ENCODE measurements at places on chromosomes 13 and 19.

- no peak for DNase-seq
Measured at GRCh38 chr19:28785971-28786370, 427.0 kb downstream of the UQCRFS1 start.

GRCh38 chr13:69291292-69291906 lies 816.2 kb upstream of the ATXN8OS start:
- DNase-seq = no peak

- no peak for DNase-seq
Measured at GRCh38 chr19:18029617-18030338, 21.8 kb downstream of the ARRDC2 start.

DNA sequence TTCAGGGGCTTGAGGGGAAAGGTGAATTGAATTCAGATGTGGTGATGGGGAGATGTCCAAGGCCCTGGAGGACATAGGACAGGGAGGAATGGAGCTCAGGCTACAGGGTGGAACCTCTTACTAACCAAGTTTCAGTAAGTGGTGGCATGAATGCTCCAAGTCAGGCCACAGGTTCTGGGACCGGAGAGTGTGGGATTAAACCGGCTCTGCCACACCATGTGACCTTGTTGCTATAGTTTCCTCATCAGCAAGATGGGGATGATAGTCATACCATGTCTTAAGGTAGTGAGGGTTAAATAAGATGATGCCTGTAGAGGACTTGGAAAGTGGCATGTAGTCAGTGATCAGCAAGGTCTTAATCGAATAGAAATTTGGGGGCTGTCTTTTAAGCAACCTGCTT lies 16.3 kb downstream of the GPR183 start:
- no peak for DNase-seq

DNA sequence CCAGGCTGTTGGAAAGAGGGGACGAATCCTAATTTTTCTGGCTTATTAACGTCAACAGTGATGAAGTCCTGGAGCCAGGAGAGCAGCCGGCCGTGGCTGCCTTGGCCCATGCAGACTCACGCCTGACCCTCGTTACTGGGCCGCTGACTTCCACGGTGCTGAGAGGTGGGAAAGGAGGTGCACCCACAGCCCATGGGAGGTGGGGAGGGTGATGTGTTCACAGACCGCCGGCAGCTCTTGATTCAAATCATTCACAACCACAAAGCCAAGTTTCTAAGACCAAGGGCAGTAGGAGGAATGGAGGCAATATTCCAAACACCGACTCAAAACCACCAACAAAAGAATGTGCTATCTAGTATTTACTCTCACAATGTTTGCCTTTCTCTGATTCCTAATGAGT lies 24.3 kb downstream of the COL4A2 start:
- DNase-seq = no peak

DNA sequence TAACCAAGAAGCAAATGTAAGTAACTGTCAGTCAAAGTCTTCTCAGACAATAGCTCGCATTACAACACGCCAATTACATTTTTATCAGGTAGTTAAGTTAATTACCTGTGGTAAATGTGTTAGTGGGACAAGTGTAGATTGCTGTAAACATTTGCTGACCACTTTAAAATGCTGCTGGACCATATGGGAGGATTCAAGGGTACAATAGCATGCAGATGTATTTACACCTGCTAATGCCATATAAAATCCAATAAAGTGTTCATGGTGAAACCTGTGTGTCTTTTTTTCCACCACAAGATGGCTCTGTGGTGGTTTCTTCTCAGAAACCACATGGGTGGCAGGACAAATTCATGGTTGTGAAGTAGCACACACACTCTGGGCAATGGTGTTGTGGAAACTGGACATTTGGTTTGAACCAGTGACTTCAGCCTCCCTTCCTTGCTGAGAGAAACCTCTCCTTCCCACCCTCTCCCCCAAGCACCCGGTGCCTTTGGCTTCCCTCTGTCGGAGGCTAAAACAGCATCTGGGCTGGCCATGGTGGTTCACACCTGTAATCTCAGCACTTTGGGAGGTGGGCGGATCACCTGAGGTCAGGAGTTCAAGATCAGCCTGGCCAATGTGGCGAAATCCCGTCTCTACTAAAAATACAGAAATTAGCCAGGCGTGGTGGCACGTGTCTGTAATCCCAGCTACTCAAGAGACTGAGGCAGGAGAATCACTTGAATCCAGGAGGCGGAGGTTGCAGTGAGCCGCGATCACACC lies 18.1 kb upstream of the GTF3A start:
- no peak for DNase-seq

- no peak for DNase-seq
Measured at GRCh38 chr13:46170687-46171086, 11.3 kb downstream of the LCP1 start.

DNA sequence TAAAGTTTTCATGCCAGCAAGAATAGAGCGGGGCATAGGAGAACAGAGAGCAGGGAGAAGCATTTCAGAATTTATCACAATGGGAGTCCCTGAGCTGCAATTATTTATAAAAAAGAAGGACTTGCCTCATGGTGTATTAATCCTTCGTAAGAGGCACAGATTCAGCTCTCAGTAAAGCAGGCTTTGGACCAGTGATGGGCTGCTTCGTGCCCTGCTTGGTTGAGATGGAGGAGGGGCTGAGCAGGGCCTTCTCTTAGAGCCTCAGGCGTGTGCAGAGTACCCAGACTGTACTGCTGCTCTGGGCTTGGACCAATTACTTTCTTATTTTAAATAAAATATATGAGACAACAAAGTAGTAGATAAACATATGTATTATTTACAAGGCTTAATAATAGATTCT lies 265.7 kb upstream of the SLC10A2 start:
- DNase-seq = no peak

DNA sequence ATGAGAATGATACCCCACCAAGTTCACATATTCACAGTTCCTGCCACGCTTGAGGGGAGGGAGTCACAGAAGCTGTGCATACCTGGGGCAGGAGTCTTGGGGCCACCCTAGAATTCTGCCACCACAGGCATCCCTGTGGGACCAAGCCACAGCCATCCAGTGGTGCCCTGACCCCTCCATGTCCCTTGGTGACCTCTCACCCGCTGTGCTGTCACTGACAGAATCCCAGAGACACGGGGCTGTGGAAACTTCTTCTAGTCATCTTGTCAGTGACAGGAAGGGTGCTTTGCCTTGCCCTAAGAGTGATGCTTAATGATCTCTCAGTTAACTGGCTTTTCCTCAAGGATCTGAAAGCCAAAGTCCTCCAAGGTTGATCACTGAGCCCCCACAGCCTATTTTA lies 58.4 kb upstream of the UQCRFS1 start:
- DNase-seq = no peak

- no peak for DNase-seq
Measured at GRCh38 chr13:97978651-97979050, 25.2 kb downstream of the IPO5 start.

- DNase-seq = no peak
Measured at GRCh38 chr13:42218576-42218975, 53.4 kb upstream of the AKAP11 start.

DNA sequence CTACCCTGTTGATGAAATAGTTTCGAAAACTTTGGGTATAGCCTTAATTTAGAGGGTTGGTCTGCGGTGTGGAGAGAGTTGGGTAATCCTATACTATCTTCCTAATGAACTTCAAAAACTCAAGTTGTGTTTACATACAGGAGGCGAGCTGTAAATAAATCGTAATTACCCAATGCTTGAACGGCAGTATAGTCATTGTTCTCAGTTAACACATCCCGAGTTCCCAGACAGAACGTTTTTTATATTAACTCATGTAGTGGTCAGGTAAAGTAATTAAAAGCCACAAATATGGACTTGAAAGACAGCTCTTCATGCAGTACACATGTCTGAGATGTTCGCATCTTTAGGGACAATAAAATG lies 1.5 kb downstream of the PDS5B start:
- DNase-seq = no peak

GRCh38 chr13:31435536-31435935 lies 235.8 kb downstream of the B3GLCT start:
- no peak for DNase-seq

DNA sequence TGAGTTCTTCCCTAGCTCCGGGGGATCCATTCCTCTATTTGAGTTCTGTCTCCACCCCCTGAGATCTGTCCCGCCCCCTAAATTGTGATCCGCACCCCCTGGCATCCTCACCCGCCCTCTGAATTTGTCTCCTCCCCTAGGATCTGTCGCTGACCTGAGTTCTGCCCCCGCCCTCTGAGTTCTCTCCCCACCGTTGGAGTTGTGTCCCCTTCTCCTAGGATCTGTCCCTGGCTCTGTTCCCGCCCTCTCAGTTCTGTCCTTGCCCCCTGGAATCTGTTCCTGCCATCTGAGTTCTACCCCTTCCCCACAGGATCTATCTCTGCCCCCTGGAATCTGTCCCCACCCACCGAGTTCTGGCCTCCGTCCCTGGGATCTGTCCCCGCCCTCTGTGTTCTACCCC lies 1.0 kb upstream of the SLC17A7 start:
- no peak for DNase-seq

DNA sequence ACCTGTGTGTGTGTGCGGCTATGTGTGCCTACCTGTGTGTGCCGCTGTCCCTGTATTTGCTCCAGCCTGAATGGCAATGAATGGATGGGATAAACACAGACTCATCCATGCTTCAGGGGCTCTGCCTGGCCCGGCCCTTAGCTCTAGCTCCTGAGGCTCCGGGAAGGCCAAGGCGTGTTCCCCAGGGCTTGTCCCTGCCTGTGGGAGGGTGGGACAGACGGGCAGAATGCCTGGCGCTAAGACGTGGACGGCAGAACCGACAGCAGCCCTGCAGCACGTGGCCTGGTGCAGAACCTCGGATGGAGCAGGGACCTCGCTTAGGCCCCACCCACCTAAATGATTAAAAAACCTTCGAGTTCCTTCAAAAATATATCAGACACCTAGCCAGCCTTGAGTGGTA lies 57.8 kb upstream of the C13orf46 start:
- DNase-seq = no peak

DNA sequence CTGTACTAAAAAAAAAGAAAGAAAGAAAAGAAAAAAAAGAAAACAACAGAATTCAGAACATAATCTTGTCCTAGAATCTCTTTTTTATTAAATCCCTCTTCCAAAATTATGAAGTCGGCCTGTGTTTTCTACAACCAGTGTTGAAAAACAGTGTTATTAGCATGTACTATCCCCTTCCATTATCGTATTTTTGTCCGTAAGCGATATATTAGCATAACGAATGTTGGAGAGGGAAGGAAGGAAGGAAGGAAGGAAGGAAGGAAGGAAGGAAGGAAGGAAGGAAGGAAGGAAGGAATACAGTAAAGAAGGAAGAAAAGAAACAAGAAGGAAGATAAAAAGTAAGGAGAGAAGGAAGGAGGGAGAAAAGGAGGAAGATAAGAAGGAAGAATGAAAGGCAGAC lies 393.0 kb upstream of the TSHZ3 start:
- no peak for DNase-seq

DNA sequence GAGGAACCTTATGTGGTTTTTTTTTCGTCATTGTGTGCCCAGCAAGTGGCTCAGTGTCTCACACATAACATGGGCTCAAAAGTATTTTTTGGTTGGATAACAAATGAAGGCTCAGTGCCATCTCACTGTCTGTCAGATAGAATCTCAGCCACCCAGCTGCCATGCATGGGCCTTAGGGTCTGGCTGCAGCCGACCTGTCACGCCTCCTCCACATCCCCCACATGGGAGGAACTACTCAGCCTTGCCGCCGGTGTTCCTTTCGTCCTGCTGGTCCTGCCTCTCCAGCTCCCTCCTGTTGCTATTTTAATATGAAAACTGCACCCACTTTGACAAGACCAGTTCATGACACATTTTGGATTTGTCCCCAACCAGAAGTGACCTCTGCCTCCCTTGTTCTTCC lies 121.2 kb downstream of the SHISA2 start:
- DNase-seq = no peak

- no peak for DNase-seq
Measured at GRCh38 chr13:112877066-112877465, 91.9 kb upstream of the MCF2L start.

GRCh38 chr19:57002710-57003109 lies 117.1 kb upstream of the USP29 start:
- no peak for DNase-seq

DNA sequence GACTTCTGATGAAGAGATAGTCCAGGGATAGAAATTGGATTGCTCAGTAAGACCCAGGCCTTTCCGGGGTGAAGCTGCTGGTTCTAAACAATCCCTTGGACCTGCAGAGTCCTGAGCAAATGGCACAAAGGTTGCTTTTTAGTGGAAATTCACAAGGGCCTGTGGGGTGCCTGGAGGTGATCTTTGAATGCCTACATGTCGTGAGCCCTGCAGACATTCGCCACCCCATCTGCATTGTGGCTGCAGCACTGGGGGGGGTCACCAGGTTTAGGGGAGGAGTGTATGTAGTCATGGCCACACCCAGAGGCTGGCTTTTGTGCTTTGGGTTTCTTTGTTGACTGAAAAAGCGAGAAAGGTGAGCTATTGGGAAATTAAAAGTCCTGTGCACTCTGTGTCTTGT lies 41.4 kb downstream of the SLC7A9 start:
- no peak for DNase-seq

GRCh38 chr19:17202713-17203112 lies 12.4 kb upstream of the USE1 start:
- DNase-seq = no peak

- DNase-seq = no peak
Measured at GRCh38 chr19:19154768-19155494, 15.1 kb downstream of the MEF2B start.

DNA sequence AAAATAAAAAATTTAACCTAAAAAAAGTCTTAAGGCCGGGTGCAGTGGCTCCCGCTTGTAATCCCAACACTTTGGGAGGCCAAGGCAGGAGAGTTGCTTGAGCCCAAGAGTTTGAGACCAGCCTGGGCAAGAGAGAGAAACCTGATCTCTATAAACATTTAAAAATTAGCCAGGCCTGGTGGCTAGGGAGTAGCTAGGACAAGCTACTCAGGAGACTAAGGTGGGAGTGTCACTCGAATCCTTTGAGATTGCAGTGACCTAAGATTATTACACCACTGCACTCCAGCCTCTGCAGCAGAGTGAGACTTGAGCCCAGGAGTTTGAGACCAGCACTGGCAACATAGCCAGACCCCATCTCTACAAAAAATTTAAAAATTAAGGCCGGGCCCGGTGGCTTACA lies 1.1 kb downstream of the CCDC97 start:
- DNase-seq = no peak

- no peak for DNase-seq
Measured at GRCh38 chr13:28679628-28680027, 20.7 kb downstream of the POMP start.

GRCh38 chr13:34210341-34210740 lies 392.4 kb downstream of the RFC3 start:
- DNase-seq = no peak

GRCh38 chr13:26968431-26969341 lies 202.9 kb downstream of the USP12 start:
- DNase-seq = no peak

DNA sequence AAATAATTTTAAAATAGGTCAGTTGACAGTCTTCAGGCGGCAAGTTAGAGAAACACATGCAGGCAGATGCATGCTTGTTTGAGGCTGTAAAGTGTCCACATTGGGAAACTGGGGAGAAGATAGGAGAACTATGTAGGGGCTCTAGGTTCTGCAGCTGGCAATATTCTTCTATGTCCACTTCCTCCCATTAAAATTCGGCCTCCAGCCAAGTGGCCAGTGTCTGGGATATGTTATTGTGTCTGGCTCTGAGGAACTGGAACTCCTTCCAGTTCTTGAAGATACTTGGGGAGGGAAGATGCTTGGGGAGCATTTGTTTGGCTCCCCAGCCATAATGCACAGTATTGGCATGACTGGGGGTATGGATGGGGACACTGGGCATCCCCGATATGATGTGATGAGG lies 20.9 kb upstream of the KLF2 start:
- no peak for DNase-seq

GRCh38 chr13:40517486-40518480 lies 148.7 kb downstream of the FOXO1 start:
- DNase-seq = no peak

GRCh38 chr13:110322126-110322827 lies 15.2 kb downstream of the COL4A2 start:
- no peak for DNase-seq

Data from AG09309 (cell line).